ENCODE measurements at places on chromosomes 16 and 17.

DNA sequence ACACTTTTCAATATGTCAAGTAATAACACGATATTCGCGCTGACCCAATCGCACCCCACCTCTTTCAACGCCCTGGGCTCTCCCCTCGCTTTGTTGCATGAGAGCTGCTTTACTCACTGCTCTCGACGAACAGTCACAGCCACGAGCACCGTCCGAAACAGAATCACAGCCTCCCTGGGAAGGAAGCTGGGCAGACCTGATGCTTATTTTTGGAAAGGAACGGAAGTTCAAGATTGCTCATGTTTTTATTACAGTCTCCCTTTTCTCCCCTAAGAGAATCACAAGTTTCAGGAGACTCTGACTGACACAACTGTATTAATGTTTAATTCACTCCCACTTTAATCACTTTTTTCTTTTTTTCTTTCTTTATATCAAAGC, 67.8 kb downstream of the ANKRD11 start:
- no peak for DNase-seq

GRCh38 chr17:44198721-44199552, 747 bp downstream of the ATXN7L3 start:
- DNase-seq: peak; percentile 65

- no peak for DNase-seq
These were observed 5.6 kb downstream of the SF3B3 start for GRCh38 chr16:70529051-70529777.

- no peak for DNase-seq
These were observed 4.8 kb downstream of the GSG1L2 start for GRCh38 chr17:9817086-9817485.

DNA sequence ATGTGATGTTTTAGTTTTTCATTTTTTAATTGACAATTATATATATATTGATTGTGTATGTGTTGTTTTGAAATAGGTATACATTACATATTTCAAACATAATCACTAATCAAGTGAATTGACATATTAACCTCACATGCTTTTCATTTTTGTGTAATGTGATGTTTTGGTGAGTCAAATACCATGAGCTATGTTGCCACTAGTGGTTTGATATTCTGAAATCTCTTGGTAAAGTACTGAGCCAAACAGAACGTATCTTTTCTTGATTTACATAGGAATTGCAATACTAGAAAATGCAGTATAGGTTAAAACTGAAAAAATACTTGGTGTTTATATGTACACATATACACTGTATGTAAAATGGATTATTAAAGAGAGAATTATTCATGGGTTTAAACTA, 65.2 kb upstream of the SIAH1 start:
- DNase-seq: no peak
